Right lobe of liver (tissue), 6 donors: ENCODE measurements at places on chromosomes 7 and 10.
A peak's percentile ranks its signal among the peaks of the same experiment; 100 is the strongest.

- peak; percentile 70 for DNase-seq
Measured at GRCh38 chr10:132396494-132397035, 435 bp upstream of the PWWP2B start.

GRCh38 chr7:93955304-93955703 lies 33.8 kb downstream of the GNG11 start:
- DNase-seq: no peak

DNA sequence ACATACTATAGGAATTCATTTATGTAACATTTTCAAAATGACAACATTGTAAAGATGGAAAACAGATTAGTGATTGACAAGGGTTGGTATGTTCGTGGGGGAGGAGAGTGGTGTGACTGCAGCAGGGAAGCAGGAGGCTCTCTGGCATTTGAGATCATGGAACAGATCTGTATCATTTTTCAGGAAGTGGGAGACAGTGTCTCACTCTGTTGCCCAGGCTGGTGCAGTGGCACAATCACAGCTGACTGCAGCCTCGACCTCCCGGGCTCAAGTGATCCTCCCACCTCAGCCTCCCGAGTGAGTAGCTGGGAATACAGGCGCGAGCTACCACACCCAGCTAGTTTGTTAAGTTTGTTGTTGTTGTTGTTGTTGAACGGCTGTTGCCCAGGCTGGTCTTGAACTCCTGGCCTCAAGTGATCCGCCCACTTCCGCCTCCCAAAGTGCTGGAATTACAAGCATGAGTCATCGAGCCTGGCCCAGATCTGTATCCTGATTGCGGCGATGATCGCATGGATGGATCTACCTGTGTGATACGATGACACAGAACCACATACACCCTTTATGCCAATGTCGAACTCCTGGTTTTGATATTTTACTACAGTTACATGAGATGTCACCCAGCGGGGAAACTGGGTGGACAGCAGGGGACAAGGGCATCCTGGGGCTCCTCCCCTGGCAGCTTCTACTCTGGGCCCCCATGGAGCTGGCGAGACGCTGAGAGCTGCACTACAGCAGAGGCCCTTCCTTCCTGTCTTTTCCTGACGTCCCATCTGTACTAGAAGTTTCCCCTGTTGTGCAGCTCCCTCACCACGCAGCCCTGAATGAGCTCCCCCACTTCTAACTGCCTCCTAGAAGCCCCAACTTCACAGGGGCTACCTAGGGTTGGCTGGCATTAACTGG lies 12.3 kb upstream of the CYTH3 start:
- DNase-seq: no peak

DNA sequence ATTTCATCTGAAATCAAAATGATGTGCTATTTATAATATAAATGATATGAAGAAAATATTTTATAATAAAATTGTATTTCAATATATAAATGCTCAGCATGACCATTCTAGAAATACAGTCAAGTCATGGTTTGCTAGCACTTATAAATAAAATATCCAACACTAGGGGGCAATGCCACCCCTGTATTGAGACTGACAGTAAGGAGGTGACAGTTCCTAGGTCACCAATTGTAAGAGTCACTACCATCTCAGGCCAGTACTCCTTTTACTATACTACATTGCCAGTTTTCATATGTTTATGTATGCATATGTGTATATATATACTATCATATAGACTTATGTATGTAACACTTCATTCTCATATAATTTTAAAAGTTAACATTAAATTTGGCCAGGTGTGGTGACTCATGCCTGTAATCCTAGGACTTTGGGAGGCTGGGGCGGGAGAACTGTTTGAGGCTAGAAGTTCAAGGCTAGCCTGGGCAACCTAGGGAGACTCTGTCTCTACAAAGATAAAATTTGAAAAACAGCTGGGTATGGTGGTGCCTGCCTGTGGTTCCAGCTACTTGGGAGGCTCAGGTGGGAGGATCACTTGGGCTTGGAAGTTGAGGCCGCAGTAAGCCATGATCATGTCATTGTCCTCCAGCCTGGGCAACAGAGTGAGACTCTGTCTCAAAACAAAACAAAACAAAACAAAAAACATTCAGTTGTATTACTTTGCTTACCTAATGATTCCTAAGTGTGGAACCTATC lies 2.4 kb upstream of the CNOT4 start:
- no peak for DNase-seq

GRCh38 chr10:37711617-37712488 lies 145.6 kb downstream of the ZNF248 start:
- no peak for DNase-seq

- DNase-seq: no peak
Measured at GRCh38 chr7:14751461-14751860, 151.1 kb downstream of the DGKB start.

DNA sequence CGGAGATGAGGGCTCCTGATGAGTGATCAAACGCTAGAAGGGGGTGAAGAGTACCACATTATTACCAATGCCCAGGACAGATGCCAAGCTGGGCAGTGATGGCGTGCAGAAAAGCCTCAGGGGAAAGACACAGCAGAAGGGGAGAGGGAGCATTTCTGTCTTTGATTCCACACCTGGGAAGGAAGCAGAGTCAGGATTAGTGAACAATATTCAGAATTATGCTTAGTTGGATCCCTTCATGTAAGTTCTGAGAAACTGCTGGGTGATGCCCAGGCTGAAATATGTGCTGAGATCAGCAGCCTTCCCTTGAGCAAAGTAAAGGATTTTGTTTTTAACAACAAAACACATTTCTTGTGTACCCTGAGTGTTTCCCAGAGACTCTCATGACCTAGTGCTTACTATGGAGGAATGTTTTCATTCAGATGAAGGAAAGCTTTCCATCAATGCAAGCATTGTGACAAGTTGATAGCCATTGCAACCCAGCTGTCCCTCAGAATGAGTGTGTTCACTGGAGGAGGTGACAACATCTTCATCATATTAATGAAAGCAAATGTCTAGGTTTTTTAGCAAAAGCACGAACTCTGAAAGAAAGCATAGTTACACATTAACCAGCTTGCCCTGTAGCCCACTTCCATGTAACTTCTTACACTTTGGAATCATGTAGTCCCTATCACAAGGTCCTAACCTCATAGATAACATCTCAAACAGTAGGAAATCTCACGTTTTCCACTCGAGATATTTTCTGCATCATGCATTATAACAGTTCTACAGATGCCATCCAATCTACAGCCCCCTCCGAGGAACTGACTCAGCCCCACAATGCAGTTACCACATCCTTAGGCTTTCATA lies 23.8 kb upstream of the AKR1C1 start:
- DNase-seq: no peak
